AG20443 (cell line): ENCODE measurements at places on chromosomes 5 and 9.

DNA sequence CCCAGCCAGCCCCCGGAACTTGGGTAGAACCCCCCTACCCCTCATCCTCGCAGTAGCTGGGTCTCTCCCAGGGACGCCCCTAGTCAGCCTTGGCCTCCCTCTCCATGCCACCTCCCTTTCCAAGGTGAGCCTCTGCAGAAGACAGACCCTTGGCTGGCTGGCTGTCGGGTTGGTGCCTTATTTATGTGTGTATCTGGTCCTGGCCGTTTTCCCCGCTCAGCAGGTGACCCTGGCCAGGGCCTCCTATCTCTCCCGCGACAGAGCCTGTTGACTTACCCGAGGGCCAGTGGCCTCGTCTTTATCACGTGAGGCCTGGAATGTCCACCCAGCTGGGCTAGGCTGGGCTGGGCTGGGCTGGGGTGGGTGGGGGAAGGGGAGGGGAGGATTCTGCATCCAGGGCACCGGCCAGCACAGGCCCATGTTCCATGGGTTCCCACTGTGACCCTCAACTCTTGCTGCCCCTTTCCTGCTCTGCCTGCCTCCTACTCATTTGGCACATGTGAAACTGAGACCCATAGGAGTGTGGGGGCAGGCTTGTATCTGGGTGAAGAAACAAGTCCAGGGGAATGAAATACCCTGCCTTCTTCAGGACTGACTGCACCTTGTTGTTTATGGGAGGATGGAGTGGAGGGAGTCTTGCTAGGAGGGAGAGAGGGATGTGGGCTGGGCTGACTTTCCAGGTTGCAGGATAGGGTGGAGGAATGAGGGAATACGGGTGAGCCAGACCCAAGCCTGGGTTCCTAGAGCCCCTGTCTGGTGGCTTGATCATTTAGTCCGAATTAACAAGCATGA, 3.1 kb downstream of the CXXC5 start:
- peak; percentile 58 for DNase-seq

DNA sequence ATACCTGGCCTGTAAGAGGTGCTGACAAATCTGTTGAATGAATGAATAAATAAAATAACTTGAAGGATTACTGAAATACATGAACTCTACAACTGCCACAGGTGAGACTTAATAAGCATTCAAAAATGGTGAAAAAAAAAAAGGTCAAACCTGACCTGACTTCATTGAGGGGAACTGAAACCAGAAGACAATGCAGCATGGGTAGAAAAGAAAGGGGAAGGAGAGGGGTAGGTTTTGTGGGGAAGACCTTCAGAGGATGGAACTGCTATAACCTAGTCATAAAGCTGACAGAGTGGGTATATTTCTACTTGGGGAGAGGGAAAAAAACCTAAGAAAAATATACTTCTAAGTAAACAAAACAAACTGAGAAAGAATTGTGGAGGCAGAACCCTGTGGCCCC, 56.6 kb downstream of the RASEF start:
- DNase-seq = no peak

GRCh38 chr5:178732281-178732680, 1.8 kb upstream of the ZNF354A start:
- DNase-seq = no peak

DNA sequence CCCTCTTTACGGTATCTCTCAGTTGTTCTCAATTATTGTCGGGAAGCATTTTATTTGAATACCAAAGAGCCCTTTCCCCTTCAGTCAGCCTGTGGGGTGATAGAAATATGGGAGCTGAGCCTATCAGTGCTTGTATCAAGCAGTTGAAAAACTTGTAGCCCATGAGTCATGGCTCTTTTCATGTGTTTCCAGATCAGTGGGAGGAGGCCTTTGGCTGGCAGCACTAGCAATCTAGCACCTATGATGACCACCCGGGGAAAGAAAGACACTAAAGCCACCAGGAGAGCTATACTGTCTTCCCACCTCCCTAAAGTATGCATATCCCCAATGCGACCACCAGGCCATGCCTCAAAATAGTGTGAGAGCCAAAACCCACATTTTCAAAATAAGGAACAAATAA, 696.9 kb upstream of the C9orf72 start:
- no peak for DNase-seq

DNA sequence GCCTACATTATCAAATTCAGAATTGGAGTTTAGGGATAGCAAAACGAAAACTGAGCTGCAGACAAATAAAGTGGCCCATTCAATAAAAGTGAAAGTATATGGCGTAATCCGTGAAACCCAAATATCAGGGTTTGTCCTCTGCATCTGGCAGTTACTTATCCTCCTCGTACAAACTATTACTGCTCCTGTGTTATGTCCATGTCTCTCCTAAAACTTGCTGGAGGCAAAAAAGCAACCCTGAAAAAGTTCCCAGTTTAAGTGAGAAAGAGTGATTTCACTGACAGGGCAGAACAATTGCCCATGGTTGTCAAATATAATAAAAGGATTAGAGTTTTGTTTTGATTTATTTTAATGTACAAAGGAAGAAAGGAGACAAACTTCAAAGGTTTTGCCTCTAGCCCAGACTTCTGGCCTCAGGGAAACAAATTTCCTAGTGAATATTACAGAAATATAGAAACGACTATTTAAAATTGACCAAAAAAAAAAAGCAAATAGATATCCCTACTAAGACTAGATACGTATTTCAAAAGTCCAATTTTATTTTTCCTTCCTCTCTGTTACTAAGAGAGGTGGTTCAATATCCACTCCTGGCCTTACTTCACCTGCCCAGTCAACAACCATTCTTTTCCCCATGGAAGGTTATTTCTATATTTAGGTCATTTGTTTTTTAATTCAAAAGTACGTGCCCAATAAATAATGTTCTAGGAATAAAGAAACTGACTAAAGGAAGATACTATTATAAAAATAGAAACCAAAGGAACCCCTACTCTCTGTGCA, 50.0 kb downstream of the NFIB start:
- no peak for DNase-seq
